ENCODE measurements at places on chromosomes 3 and 15.

- DNase-seq = no peak
These were observed 885 bp downstream of the EFCC1 start for GRCh38 chr3:129001806-129002572.

DNA sequence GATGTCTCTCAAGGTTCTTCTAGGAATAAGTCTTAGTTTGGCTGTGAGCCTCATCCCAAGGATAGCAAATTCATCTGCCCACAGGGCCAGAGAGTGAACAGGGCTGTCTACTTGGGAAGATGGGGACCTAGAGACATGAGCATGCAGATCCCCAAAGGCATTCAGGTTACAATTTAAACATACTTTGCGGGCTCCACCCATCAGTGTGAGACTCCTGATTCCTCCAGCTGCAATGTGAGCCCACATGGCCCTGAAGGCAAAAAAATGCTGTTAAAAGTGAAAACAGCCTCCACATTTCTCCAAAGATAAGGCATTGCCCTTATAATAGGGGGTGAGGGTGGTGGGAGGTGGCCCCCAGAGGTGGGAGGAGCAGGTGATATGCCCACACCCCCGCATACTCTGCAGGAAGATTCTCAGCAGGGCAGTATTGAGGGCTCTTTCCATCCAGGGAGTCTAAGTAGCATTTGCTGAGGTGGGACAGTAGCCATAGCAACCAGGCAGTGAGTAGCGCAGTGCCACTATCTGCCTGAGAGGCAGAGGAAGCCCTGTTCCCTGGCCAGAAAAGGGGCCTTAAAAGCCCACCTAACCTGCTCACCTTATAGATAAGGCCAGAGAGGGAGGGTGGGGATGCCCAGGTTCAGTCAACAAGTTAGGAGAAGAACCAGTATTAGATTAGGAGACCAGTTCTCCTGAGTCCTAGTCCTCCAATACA lies 31.2 kb downstream of the TGM4 start:
- DNase-seq = no peak

DNA sequence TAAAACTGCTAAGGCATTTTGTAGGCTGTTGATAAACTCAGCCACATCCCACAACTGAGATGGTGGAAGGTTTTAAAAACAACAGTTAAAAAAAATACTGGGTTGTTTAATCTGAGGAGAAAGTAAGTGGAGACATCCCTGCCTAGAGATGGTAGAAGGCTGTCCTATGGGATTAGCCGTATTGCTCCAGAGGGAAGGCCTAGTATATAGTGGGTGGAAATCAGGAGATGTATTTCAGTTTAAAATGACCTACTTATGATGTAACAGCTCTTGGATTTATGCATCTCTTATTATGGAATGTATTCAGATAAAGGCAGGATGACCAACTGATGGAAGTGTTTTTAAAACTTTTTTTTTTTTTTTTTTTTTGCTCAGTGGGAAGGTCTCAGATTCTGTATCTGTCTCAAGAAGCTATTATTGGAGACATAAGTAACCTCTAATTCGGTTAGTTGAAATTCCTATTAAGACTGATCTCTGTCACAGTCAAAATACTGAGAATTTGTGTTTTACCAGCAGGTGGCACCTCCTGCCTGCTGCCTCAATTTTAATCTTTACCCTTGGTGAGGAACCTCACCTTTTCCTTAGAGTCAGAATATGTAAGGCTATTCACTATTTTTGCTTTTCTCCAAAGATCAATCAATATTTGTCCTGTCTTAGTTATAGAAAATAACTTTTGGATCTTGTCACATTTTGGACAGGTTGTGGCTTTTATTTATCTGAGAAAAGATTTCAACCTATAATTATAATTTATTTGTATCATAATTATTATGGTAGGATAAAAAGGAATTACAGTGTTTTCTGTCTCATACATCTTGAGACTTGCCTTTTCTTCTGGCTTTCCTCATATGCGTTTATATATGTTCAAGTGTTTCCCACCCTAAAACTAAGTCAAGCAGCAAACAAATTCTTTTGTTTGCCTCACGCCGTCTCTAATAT lies 63.0 kb downstream of the VPS8 start:
- no peak for DNase-seq

- no peak for DNase-seq
These were observed 216.8 kb downstream of the VGLL3 start for GRCh38 chr3:86774082-86774691.

DNA sequence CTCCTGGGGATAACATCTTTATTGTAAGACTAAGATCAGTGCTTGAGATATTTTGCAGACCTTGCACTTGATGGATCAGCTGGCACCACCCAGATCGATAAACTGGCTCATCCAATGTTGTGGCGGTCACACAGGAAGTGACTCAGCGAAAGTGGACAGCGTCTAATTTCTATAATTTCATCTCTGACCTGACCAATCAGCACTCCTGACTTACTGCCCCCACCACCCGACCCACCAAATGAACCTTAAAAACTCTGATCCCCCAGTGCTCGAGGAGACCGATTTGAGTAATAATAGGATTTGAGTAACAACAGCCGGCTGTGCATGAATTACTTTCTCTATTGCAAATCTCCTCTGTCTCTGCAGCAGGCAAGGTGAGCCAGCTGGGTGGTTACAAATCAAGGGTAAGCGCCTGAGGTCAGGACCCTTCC lies 62.7 kb upstream of the RNU6-1 start:
- DNase-seq = no peak

- no peak for DNase-seq
These were observed 109.4 kb upstream of the AGTR1 start for GRCh38 chr3:148588291-148588690.

DNA sequence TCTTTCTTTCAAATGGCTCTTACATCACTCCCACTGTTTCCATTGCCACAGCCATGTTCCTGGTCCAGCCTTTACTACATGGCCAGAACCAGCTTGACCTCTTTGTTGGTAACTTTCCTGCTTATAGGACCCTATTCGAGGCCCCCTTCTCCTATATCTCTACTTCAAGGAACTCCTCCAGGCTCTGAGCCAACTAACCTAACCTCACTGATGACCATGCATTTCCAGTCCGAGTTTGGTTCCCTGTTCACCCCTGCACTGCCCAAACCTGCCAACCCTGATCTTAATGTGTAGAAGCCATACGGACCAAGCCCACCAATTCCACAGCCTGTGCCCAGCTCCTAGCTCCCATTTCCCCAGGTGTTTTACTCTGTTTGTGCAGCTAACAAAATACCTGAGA lies 38.4 kb upstream of the TIPARP start:
- no peak for DNase-seq

- no peak for DNase-seq
These were observed 9.3 kb downstream of the HHLA2 start for GRCh38 chr3:108305484-108306172.

All from effector memory CD4-positive, alpha-beta T cell (primary cell).